Fibroblast of the aortic adventitia (primary cell): ENCODE measurements at places on chromosomes 11 and 22.

DNA sequence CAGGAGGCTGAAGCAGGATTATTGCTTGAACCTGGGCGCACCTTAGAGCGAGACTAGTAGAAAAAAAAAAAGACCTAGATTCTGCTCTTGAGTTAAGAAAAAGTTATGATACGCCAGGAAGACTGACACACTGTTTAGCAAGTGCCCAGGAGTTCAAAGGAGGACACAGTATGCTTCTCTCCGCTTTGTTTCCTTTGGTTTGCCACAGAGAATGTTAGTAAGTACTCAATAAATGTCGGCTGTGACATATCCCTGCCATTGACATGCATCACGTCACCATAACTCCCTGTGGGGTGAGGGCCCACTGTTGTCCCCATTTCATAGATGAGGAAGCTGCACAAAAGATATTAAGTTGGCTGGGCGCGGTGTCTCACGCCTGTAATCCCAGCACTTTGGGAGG, 7.1 kb downstream of the SPTBN2 start:
- DNase-seq, result no peak

GRCh38 chr11:17197431-17197898, 10.3 kb downstream of the PIK3C2A start:
- DNase-seq, result no peak

GRCh38 chr11:134516529-134516928, 104.5 kb upstream of the B3GAT1 start:
- no peak for DNase-seq

DNA sequence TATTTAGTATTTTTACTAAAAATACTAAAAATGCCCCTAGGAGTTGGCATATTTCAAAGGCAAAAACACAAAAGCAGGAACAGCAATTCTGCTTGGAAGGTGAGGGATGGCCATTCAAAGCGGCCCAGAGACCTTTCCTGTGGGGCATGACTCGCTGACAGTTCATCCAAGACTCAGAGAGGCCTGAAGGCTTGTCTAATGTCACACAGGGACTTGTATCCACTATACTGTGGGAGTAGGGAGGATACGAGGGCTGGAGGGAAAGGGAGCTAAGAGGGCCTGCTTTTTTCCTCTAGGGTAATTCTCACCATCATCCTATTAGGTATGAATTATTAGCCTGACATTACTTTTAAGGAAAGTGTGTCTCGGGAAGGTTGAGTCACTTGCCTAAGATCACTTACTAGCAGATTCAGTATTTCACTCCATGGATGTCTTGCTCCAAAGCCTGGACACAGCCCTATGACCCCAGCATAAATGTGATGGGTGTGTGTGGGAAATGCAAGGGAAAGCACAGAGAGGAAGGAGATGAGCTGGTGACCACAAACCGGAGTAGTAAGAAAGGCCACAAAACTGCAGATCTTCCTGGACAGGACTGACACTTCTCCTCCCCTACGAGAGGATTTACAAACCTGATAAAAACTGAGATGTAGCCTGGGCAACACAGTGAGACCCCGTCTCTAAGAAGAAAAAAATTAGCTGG, 16.7 kb upstream of the UCP3 start:
- no peak for DNase-seq

DNA sequence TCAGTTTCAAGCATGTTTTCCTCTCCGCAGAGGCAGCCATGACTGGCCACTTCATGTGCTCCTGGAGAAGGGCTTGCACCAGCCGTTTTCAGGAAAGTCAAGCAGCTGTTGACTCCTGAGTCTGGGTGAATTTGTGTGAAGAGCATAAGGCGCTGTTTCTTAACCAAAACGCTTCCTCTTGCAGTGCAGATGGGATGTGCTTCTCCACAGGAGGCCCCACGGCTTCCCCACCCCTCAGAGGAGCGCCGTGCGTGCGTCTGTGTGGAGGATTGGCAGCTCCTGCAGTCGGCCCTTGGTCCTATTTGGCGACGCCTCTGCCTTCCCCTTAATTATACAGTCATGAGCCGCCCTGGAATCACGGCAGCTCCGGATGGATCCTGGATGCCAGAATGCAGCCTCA, 54.1 kb upstream of the B3GAT1 start:
- no peak for DNase-seq

GRCh38 chr22:31754813-31755212, 994 bp downstream of the DEPDC5 start:
- DNase-seq, result peak; percentile 30

GRCh38 chr11:92226331-92227229, 2.0 kb downstream of the FAT3 start:
- DNase-seq, result no peak
